ENCODE measurements at places on chromosomes 16 and 17.

- no peak for DNase-seq
Observed at GRCh38 chr16:55155815-55156214, 168.2 kb upstream of the IRX6 start.

DNA sequence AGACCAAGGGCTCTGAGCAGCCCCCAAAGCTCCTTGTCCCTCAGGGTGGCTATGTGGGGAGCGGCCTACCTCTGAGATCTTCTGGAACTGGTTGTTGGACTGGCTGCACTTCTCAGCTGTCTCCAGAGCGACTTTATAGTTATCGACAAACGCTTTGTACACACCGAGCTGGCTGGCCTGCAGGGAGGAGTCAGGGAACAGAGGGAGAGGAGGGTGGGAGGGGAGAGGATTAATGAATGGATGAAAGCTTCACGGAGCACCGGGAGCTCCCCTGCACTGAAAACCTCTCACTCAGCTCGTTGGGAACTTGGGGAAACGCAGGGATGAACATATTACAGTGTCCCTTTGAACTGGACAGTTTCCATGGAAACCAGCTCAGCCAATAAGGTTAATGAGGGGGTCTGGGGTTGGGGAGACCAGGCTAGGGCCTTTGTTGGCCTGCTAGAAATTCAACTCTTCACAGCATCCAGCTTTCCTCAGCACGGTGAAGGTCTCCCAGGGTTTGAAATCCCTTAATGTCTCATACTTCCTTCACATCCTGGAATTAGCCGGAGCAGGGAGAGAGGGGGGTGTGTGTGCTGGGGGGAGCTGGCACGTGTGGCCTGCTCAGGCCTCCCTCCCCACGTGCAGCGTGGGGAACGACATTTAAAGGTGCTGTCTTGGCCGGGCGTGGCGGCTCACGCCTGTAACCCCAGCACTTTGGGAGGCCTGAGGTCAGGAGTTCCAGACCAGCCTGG, 86.7 kb downstream of the TIMM22 start:
- DNase-seq, result peak; percentile 25

DNA sequence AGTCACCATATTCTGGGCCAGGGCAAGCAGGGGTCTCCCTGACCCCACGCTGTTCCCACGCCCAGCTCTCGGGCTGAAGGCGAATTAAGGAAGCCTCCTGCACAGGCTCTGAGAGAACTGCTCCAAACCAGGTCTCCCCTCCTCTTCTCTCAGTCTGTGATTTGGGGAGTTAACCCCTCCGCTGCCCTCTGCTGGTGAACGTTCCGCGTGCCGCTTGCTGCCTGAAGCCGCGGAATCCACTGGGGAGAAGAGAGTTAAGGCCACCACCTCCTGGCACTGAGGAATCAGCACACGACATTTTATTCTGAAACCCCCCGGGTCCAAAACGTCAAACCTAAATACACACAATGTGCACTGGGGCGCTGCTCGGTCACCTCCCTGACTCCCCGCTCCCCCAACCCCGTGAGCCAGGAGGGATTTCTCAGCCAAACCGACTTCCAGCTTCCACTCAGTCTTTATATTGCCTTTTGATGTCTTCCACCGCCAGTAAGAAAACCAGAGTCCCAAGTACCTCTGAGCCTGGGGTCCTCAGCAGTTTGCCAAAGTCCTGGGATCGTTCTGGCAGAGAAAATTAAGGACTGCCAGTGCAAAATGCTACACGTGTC, 54.4 kb upstream of the RCVRN start:
- no peak for DNase-seq

- DNase-seq, result no peak
Observed at GRCh38 chr17:34486761-34487160, 92.6 kb upstream of the TMEM132E start.

GRCh38 chr17:7587420-7588151, 2.3 kb downstream of the SOX15 start:
- DNase-seq, result no peak

GRCh38 chr16:56279132-56279531, 87.8 kb downstream of the GNAO1 start:
- no peak for DNase-seq

- DNase-seq, result no peak
Observed at GRCh38 chr16:76577003-76577402, 299.8 kb downstream of the CNTNAP4 start.

DNA sequence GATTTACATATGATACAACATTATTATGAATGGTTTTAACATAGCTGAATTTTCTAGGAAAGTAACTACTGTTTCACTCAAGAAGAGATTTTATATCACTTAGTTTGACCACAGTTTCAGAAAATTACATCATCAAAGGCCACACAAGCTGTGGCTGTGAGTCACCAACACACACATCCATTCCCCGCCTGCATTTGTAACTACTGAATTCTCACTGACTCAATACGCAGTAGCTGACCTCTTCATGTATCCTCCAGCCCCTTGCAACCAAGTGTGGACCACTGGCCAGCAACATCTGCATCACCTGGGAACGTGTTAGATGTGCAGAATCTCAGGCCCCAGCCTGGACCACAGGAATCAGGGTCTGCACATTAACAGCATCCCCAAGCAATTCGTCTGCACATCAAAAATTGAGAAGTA, 197.6 kb downstream of the XYLT1 start:
- DNase-seq, result no peak

DNA sequence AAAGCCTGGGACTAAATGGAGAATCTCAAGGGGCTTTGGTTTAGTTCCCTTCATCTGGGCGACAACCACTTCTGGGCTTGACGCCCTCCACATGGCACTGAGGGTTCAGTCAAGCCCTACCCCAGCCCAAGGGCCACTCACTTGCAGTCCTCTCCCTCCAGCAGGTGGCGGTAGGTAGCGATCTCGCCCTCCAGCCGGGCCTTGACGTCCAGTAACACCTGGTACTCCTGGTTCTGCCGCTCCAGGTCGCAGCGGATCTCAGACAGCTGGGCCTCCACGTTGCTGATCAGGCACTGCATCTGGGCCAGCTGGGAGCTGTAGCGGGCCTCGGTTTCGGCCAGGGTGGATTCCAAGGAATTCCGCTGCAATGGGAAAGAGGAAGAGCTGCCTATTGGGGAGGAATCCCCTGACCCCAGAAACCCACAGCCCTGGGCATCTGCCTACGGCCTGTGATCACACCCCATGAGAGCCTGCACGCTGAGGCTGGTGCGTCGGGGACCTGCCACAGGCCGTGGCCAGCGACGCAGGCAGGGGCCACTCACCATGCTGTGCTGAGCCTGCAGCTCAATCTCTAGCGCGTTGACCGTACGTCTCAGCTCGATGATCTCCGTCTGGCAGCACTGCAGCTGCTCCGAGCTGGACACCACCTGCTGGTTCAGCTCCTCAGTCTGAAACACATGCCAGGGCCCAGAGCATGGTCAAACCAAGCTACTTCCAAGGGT, 2.7 kb downstream of the KRT36 start:
- no peak for DNase-seq

GRCh38 chr16:26649381-26650045, 417.2 kb upstream of the C16orf82 start:
- DNase-seq, result no peak

GRCh38 chr16:30886145-30886544, 7.7 kb downstream of the BCL7C start:
- DNase-seq, result no peak

DNA sequence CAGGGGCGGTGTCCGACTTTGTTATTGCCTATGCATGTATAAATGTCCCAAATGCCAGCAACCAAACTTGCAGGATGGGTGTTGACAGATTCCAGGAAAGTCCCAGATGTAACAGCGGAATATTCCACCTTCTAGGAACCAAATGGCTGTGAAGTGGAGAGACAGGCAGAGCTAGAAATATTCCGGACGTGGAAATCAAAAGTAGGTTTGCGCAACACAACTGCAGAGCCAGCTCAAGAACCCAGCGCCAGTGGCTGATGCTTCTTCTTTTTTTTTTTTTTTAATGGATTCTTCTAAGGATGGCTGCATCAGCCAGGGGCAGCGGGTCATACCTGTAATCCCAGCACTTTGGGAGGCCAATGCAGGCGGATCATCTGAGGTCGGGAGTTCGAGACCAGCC, 601.7 kb downstream of the MAF start:
- no peak for DNase-seq

GRCh38 chr17:76461765-76462555, 5.4 kb upstream of the AANAT start:
- DNase-seq, result no peak

DNA sequence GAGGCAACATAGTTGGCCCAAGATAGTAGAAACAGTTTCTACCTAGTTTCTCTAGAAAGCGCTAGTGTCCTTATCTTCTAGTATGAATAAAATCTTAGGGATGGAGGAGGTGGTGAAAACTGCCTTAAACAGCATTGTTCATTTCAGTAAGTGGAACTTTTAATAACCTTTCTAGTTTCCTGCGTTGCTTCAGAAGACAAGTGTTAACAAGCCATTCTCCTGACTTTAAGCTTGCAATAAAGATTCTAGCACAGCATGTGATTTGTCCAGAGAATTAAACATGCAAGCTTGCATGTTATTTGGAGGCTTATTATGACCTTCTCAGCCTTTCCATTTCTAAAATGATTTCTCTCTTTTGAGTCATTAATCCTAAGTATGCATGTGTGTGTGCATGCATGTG, 72.3 kb downstream of the TANGO6 start:
- no peak for DNase-seq

DNA sequence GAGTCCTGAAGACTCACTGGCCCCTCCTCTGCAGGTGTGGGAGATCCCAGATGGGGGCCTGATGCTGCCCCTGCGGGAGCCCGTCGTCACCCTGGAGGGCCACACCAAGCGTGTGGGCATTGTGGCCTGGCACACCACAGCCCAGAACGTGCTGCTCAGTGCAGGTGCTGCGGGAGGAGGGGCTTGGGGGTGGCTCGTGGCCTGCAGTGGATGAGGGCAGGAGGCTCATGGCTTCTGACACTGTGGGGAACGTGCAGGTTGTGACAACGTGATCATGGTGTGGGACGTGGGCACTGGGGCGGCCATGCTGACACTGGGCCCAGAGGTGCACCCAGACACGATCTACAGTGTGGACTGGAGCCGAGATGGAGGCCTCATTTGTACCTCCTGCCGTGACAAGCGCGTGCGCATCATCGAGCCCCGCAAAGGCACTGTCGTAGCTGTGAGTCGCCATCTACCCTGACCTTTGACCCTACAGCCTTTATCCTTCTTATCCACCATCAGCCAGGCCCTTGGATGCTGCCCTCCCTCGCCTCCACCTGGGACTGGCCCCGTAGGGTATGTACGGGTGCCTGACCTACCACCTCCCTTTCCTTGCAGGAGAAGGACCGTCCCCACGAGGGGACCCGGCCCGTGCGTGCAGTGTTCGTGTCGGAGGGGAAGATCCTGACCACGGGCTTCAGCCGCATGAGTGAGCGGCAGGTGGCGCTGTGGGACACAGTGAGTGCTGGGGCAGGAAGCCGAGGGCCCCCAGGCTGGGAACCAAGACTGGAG, 3.6 kb downstream of the CORO1A start:
- no peak for DNase-seq
